8988T (cell line): ENCODE measurements at places on chromosomes 16 and 17.
A peak's percentile ranks its signal among the peaks of the same experiment; 100 is the strongest.

GRCh38 chr17:28551421-28552175 is 826 bp downstream of the UNC119 start:
- DNase-seq = peak; percentile 55

DNA sequence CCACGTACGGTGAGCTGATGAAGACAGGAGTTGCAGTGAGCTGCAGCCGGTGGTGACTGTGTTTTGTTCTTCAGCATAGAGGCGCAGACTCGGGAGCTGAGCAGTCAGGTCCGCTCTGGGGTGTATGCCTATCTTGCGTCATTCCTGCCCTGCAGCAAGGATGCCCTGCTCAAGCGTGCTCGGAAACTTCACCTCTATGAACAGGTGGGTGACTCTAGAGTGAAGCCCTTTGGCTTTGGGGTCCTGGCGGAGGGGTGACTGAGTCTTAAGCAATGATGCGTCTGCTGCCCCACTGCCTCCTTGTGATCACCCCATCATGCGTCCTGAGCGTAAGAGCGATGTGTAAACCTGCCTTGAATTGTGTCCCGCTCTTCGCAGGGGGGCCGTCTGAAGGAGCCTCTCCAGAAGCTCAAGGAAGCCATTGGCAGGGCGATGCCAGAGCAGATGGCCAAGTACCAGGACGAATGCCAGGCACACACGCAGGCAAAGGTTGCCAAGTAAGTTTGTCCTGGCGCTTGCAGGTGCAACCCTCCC is 22.9 kb downstream of the UBN1 start:
- no peak for DNase-seq

DNA sequence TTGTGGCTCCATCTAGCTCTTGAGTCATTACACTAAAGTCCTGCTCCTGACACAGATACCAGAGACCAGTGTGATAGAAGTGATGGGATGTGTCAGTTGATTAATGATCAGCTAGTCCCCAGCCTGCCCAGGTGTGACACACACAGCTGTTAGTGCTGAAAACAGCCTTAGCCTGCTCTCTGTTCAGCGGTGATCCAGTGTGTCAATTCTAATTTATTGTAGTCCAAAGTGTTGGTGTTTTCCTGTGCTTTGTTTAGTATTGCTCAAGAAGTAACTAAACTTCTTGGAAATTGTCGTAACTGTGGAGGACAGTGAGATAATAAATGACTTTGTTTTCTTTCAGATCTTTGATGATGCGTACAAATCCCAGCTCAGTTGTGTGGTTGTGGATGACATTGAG is 92.3 kb downstream of the WNT3 start:
- DNase-seq = no peak

DNA sequence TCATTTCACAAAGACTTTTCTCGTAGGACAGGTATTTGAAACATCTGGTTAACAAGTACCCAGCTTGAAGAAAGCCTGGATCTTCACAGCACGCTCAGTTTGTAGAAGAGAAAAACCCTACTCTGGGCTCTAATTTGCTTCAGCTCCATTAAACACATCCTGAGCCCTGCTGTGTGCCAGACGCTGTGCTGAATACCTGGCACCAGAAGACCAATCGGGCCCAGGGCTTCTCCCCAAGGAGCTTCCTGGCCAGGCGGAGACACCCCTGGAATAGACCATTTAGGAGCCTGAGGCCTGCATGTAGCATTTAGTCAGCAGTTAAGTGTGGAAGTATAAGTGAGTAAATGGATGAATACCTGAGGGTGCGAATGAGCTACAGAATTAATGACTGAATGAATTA is 8.9 kb upstream of the ABAT start:
- no peak for DNase-seq

DNA sequence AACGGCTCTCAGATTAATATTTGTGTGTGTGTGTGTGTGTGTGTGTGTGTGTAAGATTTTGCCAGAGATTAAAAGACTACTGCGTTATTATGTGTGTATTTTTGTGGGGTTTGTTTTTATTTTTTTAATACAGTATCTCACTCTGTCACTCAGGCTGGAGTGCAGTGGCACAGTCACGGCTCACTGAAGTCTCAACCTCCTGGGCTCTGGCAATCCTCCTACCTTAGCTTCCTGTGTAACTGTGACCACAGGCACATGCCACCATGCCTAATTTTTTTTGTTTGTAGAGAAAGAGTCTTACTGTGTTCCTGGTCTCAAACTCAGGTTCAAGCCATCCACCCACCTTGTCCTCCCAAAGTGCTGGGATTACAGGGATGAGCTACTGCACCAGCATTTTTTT is 87.2 kb downstream of the CYB561 start:
- DNase-seq = no peak

- no peak for DNase-seq
These were observed 241.5 kb upstream of the NLRP1 start for GRCh38 chr17:5825717-5826330.

DNA sequence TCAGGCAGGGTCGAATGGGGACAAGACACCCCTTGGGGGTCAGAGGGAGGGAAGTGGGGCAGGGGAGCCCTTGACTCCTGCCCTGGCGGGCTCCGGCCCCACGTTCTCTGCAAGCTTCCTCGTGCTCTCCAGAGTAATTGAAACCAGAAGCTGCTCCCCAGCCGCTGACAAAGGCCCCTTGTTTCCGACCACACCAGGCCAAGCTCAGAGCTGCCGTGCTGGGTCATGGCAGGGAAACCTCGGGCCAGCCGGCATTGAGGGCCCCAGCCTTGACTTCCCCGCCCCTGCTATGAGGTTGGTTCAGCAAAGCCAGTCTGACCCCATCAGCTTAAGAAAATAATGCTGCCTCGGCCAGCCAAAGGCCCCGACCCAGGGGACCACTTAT is 43.3 kb downstream of the TIMM22 start:
- no peak for DNase-seq

DNA sequence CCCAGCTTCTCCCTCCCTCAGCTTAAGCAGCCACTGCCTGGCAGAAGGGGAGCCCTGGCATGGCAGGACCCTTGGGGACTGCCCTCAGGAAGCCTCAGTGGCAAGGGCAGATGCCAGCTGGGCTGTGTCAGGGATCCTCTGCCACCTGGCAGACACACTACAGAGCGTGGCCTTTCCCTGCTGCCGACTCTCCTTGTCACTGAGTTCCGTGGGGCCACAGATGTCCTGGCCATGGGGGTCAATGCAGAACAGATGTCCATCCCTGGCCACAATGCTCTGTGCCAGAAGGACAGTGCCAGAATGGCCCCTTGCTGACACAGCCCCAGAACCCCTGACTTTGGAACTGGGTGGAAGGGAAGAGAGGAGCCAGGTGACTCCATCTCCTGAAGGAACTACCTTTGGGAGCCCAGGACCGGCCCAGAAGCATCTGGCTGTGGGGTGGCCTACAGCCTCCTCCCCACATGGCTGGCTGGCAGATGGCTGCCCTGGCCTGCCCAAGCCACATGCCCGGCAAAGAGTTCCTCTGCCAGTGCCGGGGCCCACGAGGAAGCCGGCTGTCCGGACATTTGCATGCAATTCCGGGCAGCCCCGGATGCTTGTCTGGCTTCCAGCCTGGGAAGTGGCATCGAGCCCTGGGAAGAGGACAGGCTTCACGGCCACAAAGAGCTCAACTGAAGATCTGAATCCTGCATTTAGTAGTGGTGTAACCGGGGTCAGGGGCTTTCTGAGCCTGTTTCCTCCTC is 24.1 kb downstream of the NPTX1 start:
- DNase-seq = no peak

DNA sequence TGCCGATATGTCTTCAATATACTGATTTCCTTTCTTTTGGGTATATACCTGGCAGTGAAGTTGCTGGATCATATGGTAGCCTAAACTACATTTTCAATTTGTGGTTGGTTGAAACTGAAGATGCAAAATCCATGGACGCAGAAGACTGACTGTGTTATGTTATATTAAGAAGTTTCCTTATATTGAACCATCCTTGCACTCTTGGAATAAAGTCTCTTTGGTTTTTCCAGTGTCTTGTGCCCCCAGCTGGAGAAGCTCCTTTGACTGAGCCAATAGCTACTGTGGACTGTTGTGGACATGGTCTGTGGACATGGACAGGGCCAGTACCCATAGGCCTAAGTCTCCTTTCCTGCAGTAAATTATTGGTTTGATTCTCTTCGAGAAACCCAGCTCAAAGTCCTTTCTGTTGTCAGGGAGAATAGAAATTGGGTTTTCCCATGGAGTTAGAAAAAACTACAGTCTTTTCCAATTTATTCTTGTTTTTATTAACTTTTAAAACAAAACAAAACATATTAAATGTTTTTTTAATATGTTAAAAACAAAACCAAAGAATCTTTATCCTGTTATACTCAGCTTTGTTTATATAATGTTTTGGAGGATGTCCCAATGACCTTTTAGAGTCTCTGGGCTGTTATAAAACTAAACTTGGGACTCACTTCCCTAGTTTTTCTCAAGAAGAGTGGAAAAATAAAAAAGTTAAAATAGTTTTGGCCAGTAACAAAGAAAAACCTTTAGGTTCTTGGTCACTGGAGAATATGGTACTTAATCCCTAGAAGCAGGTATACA is 15.2 kb upstream of the IL34 start:
- DNase-seq = no peak

DNA sequence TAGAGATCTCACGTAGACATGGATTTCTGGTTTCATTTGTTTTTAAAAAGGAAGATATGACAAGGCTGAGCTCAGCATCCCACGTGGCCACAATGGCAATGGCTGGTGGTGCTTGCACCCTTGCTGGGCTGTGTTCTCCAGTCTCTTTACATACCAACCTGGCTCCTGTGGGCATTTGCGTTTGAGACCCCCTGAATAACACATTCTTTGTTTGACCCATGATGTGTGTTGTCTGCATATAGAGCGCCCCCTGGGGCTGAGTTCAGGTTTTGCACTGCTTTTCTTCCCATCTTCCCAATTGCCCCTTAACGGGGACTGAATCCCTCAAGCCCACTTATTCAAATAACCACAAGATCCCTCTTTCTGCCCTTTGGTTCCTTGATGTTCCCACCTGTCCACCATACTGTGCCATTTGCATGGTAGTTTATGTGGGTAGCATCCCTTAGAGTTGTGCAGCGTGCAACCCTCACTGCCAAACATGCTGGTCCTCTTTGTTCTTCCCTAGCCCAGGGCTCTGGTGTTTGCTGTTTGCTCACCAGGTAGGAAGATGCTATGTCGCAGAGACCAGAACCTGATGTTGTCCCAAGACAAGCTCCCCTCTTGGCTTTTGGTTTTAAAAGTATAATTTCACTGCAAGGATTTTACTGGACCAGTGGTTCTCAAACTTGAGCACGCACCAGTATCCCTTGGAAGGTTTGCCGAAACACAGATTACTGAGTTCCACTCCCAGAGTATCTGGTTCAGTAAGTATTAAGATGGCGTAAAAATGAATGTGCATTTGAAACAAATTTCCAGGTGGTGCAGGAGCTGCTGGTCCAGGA is 38.5 kb upstream of the NKD1 start:
- DNase-seq = no peak

DNA sequence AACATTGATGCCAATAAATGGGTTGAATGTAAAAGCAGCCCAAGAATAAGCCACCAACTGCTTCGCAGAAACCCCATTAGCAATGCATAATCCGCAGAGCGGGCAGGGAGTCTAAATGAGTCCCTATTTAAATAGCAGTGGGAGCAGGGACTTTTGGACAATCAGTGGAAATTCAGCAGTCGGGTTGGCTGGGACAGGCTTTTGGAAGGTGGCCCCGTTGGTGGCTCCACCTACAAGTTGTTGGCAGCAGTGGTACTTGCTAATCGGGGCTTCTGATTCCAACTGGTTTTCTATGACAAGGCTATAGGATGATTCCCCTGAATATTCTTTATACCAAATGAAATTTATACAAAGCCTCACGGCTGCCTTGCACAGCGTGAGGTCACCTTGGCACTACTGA is 86.3 kb downstream of the WDR59 start:
- no peak for DNase-seq

DNA sequence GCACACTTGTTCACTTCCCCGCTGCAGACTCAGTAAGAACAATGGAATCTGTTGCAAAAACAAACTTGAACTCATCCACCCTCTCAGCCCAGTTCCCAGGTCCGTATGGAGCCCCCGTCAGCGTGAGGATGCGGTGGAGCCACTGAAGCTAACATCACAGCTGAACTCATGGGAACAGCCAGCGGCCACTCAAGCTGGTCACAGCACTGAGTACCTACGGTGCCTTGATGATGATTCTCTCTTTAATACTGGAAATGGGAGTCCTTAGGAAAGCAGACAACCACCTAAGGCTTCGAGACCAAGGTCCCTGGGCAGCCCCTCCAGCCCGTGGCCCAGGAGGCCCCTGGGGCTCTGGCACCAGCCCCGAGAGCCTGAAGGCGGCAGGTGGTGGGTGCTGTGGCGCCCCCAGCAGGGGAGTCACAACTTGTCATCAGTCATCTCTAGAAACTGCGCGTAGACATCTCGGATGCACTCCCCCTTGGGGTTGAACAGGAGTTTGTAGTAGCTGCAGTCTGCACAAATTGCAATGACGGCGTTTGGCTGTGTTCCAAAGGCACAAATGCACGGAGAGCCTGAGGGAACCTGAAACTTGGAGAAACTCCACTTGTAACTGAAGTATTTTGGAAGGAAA is 31.0 kb upstream of the RHOT1 start:
- DNase-seq = no peak

DNA sequence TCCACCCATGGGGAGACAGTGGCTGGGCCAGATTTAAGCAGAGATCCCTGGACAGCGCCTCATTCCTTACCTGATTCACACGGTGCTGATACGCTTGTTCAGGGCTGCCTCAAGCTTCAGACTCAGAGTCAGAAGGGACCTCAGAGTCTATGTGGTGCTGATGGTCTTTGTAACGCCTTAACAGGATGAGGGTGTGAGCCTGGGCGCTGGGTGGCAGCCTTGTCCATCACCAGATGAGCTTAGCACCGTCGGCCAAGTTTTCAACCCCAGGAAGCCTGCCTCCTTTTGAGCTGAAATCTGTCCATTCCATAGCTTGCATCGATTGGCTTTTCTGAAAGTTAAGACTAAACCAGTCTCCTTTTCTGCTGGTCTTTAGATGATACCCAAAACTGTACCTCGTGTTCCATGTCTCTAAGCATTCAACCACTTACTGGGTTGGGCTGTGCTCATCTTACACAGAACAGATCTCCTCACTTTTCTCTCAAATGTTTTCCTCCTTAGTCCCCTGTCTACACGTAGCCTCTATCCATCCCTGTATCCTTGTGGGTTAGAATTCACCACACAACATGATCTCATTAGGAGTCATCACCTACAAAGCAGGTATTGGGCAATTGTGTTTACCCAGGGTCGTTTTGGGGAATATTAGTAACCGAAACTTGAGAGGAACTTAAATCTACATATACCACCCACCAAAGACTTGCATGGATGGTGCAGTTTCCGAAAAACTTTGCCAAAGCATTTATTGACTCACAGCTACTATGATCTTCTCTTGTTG is 573.4 kb downstream of the CDH13 start:
- no peak for DNase-seq

DNA sequence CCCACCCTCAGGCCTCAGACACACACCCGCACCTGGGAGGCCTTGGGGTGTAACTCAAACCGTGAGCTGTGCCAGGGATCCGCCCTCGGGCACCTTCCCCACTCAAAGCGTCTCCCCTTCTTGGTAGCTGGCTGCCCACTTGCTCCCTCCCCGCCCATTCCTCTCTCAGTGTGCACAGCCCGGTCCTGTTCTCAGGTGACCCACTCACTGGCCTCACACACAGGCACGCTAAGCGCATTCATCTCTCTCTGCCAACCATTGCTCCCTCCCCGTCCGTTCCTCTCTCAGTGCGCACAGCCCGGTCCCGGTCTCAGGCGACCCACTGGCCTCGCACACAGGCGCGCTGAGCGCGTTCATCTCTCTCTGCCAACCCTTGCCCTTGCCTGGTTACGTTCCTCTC is 20.8 kb downstream of the WDR45B start:
- no peak for DNase-seq

- DNase-seq = no peak
These were observed 14.0 kb downstream of the MPP3 start for GRCh38 chr17:43818966-43819365.
